CD4-positive, alpha-beta T cell treated with Interleukin-1 beta for 1 hour (primary cell): ENCODE measurements at places on chromosomes 11 and 22.
A peak's percentile ranks its signal among the peaks of the same experiment; 100 is the strongest.

GRCh38 chr22:36422287-36423014 is 34.7 kb upstream of the MYH9 start:
- no peak for DNase-seq

DNA sequence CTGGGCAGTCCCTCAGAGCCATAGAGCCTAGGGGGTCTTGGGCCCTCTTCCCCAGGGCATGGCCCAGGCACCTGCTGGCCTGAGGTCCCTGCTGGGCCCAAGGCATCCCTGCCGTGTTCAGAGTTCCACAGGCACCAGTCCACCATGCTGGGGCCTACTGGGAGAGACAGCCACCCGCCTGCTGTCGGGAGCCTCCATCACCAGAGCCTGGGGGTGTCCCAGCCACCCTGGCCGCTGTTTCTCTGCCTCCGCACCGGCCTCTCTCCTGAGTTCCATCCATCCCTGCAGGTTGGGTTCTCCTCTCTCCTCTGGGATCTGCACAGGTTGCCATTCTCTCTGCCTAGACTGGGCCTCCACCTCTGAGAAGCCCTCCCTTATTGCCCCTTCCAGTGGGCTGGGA is 68.6 kb downstream of the KCNQ1 start:
- no peak for DNase-seq

- no peak for DNase-seq
Observed at GRCh38 chr11:20122131-20122530, 38.1 kb downstream of the DBX1 start.

DNA sequence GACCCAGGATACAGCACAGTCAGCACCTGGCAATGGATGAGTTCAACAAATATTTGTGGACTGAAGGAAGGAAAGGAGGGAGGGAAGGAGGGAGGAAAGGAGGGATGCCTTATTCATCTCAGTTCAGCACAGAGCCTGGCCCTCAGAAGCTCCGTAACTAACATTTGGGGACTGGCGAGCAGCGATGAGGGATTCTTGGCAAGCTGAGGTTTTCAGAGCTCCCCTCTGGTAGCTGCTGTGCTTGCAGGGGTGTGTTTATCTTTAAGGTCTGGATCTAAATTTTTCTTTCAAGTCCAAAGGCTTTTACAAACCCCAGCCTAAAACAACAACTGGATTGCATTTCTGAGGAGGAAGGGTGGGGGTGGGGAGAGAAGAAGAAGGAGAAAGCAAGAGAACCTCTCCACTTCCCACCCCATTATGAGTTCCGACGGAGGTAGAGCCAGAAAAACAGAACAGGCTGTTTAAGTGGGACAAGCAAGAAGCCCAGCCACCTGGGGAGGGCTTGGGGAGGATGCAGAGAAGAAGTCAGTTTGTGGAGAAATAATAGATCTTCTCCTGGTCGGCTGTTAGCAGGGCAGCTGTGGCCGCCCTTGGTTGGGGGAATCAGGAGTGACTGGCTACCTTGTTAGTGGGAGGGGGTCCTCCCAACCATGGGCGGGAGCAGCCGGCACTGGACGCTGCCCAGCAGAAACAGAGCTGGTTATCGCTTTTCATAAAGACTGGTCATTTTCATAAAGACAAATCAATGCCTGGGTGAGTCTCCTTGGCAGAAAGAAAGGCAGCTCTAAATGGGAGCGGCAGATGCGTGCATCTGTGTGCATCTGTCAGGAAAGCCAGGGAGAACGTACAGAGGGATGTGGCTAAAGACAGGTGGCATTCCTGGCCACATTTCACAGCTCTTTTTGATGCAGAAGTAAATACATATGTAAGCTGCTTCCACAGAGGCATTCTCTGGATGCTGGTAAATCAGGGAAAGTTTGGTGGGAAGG is 78.0 kb downstream of the TSPAN18 start:
- DNase-seq: no peak

GRCh38 chr11:18395735-18396504 is 1.6 kb downstream of the LDHA start:
- peak; percentile 97 for DNase-seq

DNA sequence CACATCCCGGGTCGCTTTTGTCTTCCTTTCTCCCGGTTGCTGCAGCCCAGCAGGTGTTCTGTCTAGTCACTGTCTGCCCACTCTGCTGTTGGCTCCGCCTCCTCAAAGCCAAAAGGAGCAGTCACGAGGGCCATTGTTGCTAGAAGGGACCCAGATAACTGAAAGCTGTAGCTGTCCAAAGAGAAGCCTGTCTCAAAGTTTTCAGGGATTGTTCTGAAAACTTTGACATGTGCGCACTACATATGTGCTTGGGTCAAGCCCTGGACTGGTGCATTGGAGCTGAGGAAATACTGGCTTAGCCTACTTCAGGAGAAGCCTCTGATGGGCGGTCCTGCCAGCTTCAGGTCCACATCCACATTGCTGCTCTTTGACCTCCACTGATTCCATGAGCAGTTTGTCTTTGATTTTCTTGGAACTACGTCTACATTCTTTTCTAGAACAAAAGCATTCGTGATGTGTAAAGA is 8.8 kb upstream of the OR2AT4 start:
- no peak for DNase-seq

- peak; percentile 32 for DNase-seq
Observed at GRCh38 chr11:125591649-125592304, 875 bp upstream of the STT3A start.

DNA sequence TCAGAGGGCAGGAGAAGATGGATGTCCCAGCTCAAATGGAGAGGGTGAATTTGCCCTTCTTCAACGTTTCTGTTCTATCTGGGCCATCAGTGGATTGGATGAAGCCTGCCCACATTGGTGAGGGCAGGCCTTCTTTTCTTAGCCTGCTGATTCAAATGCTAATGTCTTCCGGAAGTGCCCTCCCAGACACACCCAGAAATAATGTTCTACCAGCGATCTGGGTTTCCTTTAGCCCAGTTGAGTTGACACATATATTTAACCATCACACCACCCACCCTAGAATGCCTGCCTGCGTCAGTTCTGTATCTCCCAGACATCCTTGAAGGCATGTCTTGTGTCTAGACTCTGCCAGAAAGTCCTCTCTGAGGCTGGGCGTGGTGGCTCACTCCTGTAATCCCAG is 34.7 kb downstream of the CACNG2 start:
- no peak for DNase-seq

DNA sequence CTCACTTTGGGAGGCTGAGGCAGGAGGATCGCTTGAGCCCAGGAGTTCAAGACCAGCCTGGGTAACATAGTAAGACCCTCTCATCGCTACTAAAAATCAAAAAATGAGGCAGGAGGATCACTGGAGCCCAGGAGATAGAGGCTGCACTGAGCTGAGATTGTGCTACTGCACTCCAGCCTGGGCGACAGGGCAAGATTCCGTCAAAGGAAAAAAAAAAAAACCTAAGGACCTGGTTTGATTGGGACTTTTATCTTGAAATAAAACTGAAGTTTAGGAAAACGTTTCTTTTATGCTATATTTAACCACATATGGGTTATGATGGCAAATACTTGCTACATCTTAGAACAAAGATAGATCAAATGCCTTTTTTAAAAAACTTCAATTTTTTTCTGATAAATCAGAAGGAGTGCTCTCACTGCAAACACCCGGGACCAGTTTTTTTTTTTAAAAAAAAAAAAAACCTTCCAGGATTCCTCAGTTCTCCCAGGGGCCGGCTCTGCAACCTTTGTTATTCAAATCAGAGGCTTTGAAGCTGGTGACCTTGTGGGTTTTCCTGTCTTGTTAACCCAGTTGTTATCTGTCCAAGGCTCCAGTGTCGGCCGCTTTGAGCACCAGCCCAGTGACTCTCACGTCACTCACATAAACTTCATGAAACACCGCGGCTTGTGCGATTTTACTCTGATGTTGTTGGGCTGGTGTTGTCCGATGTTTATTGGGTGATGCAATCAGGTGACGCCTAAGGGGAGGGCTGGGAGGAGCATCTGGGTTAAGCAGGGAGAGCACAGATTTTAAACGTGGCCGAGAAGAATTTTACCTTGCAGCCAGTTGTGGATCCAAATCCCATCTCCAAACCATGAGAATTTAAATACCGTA is 24.7 kb upstream of the SLC22A12 start:
- peak; percentile 19 for DNase-seq

- no peak for DNase-seq
Observed at GRCh38 chr22:20503816-20504215, 3.6 kb upstream of the MED15 start.

GRCh38 chr22:43840851-43841250 is 21.5 kb downstream of the SULT4A1 start:
- no peak for DNase-seq

- DNase-seq: no peak
Observed at GRCh38 chr11:100942016-100942415, 187.6 kb downstream of the PGR start.

DNA sequence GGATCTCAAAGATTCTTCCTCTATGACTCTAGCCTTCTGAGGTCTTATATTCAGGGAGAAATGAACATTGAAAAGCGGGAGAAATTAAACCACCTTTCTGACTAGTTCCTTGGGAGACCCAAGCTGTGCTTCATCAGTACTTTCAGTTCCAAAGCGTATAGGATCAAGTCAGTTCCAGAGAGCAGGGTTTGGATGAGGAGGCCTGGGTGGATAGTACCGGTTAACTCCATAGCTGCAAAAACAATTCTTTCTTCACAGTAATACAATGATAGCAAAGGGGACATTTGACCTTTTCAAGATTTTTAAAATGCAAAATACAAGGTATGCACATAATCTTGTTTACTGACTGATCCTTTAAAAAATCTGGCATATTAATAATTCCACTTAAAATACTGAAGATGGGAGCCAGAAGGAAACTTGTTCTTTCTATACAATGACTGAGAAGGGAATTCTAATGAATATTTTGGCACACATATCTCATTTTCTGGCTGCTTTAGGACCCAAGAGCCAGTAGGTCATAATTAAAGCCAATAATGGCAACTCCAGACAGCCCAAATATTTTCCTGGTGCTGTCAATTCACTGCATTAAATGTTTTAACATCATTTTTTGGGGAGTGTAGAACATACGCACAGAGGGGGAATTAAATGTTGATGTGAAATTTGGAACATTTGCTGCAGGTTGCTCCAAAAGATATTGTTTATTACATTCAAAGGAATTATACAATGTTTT is 16.0 kb downstream of the ADM start:
- no peak for DNase-seq

DNA sequence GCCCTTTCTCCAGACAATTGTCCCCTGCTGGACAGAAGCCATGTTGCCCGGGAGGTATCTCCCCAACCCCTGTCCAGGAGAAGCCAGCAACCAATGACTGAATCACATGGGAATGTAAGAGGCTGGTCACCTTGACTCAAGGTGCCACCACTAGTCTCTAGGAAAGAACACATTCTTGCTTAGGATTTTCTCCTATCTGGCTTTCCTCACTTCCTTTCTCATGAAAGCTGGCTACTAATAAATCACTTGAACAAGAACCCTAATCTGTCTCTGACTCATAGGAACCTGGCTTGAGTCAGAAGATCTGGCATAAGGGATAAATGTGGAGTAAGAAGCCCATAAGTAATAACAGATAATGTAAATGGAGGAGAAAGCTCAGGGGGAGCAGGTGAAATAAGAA is 101.4 kb upstream of the C11orf87 start:
- no peak for DNase-seq

DNA sequence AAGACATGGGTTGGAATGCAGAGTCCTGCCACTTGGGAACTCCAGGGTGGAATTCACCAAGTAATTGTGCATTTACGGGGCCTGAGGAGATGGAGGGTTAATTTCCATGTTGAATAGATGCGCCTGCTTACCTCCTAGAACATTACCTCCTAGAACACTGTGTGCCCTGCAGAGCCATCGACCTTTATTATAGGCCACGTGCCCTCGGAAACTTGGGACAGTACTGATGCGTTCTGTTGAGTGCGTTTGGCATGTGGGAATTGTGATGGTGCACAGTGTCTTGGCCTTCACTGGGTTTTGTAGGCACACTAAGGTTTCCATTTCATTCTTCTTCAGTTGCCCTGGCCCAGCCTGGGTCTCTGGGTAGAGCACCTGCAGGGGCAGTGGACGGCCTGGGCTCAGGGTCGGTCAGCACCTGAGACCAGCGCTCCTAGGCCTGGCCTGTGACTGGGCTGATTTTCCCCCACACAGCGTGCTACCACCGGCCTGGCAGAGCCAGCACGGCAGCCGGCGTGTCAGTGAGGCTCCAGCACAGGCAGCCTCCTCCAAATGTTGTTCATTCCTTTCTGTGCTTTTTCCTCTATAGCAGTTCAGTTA is 12.7 kb downstream of the TRMU start:
- DNase-seq: no peak

DNA sequence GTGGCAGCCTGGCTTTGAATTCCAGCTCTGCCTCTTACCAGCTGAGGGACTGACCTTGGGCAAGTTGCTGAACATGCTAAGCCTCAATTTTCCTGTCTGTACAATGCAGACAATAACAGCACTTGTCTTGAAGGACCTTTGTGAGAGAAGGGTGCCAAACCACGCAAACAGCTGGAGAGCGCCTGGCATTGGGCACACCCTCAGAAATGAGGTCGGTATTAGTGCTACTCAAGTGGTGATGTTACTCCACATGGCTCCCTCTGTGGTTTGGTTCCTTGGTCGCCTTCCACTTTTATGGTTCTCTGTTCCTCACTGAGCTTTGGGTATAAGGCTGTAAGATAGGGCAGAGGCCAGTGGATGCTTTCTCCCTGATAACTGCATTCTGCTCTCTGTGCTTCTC is 8.2 kb downstream of the UBASH3B start:
- DNase-seq: no peak

DNA sequence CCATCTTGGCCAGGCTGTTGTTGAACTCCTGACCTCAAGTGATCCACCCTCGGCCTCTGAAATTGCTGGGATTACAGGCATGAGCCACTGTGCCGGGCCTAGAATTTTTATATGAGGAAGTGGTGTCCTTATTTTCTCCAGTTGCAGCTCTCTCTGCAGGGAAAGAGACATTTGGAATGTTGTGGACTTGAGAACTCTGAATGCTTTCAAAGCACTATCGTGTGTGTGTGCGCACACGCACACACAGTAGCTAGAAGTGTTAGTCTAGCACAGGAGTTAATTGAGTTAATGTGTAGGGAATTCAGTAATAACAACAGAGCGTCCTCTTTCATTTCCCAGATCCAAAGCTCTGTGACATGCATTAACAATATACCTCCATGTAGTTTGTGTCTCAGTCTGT is 164.0 kb upstream of the RASSF10 start:
- DNase-seq: no peak

GRCh38 chr11:135017296-135017695 is 605.3 kb upstream of the B3GAT1 start:
- DNase-seq: no peak

DNA sequence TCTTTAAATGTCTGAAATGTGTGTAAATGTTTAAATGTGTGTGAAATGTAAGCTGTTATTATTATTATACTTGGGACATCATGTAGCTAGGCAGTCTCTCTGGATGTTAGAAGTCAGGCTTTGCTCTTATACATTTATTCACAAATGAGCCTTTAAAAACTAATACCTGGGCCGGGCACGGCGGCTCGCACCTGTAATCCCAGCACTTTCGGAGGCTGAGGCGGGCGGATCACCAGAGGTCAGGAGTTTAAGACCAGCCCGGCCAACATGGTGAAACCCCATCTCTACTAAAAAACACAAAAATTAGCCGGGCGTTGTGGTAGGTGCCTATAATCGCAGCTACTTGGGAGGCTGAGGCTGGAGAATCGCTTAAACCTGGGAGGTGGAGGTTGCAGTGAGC is 21.7 kb upstream of the CTTN start:
- DNase-seq: no peak
